ENCODE measurements at places on chromosomes 12 and 14.

GRCh38 chr14:92794547-92794941 lies 439 bp downstream of the GOLGA5 start:
- no peak for DNase-seq

GRCh38 chr12:2795291-2796186 lies 769 bp downstream of the FKBP4 start:
- peak; percentile 41 for DNase-seq

DNA sequence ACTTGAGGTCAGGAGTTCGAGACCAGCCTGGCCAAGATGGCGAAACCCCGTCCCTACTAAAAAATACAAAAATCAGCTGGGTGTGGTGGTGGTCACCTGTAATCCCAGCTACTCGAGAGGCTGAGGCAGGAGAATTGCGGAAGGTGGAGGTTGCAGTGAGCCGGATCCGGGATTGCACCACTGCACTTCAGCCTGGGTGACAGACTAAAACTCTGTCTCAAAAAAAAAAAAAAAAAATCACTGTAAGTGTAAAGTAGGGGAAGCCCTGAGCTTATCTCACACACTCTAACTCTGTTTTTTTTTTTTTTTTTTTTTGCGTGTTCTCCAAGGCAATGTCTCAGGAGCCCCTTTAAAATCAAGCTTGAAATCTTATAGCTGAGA lies 421 bp upstream of the RBMS2 start:
- DNase-seq = no peak

- no peak for DNase-seq
These were observed 38.0 kb downstream of the CCDC60 start for GRCh38 chr12:119372540-119372939.

DNA sequence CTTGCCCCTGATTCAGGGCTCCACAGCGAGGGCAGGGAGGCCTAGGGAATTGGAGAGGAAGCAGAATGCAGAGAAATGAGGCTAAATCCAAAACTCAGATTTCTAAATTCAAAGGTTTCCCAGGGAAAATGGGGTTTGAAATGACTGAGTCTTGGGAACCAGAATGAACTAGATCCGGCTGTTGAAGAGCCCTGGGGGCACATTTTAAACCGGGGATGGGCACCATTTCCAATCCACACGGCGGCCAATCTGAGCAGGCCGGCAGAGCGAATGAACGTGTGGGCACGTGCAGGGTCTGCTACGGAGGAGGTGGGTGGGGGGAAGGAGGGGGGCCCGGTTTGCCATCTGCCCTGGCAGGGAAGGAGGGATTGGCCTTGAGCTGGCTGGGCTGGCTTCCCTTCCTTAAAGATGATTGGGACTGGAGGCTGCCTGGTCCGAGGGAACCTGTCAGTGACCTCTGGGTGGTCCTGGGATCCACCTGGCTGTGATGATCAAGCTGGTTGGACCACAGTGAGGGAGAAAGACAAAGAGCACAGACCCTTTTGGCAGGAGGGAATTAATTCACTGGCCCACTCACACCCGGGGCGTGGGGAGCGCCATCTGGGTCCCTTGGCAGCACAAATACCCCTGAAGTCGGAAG lies 161.0 kb downstream of the RBM19 start:
- no peak for DNase-seq

- DNase-seq = no peak
These were observed 12.6 kb downstream of the DLK1 start for GRCh38 chr14:100739306-100739705.

DNA sequence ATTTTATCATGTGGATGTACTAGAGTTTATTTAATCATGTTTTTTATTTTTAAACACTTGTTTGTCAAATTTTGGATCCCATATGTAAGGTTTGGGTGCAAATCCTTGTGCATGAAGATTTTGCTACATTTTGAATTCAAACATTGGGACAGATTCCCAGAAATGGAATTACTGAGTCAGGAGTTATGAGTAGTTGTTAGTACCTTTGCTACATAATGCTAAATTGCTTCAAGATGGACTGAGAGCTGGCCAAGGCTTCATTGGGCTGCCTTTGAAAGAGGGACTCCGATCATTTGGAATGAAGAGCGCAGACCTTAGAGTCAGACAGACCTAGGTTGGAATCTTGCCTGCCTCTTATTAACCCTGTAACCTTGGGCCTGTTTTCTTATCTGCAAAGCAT lies 154.9 kb upstream of the PWP1 start:
- DNase-seq = no peak

DNA sequence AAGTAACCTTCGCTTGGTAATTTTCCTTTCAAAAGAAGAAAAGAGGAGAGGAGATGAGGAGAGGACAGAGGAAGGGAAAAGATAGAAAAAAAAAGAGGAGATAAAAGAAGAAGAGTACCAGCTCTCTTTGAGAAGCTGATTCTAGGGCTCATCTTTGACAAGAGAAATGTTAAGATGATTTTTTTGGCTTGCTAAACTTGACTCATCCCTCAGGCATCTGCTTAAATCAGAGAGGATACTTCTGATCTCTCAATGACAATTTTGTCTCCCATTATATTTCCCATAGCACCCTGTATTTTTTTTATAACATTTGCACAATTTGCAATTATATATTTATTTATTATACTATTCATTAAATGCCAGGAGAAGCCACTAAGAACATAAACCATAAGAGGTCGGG lies 17.1 kb downstream of the SYT1 start:
- no peak for DNase-seq

DNA sequence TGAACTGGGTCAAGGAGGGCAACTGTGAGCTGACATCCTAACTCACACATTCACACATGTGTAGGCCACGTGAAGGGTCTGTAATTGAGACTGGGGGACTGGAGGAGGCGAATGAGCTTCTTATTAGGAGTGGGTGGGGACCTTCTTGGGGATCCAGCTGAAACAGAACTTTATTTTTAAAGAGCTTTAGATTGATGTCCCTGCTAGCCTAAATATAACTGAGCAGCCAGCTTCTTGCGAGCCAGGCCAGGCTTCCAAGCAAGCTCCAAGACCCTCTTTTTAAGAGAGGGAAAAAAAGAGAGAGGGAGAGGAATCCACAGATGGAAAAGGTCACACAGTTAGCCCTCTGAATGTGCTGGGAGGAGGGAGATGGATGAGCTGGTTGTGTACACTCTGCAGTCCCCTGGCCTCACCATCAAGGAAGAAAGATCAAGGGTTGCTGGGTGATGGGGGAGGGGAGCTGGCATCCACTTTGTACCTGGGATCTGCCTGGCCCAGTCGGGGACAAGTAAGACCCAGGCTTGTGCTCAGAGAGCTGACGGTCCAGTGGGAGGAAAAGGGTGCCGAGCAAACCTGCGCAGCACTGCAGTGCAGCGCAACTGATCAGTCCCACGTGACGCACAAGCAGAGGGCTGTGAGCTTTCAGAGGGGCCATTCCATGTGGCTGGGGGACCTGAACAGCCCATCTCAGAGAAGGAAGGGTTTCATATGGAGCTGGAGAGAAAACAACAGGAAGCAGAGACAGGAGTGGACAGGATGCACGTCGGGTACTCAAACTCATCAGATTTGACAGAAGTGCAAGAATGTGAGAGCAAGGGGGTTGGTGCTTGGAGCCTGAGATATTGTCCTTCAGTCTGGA lies 154.5 kb downstream of the ZFP36L1 start:
- no peak for DNase-seq

DNA sequence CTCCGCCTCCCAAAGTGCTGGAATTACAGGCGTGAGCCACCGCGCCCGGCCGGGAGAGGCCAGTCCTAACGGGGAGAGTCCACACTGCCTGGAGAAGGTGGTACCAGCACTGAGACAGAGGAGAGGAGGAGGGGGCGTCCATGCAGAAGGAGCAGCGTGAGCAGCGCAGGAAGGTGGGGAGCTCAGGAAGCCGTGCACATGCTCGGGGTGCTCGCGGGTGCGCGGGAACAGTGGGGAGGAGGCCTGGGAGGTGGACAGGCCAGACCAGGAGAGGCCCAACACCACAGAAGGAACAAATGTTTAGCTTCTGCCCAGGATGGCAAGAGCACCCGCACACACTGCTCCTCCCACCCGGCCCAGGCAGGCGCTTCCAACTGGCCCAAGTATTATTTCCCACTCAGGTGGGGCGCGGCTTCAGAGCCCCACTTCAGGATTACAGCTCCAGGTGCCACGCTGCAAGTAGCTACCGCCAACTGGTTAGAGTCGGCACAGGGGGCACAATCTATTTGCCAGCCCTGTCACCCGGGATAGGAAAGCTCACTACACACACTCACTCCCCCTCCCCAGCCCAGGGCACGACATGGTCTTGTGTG lies 80.8 kb upstream of the BCL11B start:
- no peak for DNase-seq

DNA sequence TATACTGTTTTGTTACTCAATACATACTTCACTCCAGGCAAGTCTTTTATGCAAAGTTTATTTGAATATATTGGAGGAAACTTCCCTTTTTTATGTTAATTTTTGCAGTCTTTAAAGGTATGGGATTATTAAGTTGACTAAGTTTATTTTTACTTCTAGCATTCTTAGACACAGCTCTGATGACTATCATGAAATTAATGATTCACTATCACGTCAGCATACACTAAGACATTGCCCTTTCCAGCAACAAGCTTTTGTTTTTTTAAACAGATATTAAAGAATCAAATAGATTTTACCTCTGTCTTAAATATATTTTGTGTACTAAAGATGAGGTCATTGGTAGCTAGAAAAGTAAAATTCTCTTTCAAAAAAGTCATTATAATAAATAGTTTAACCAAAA lies 52.1 kb downstream of the DERA start:
- DNase-seq = no peak

GRCh38 chr14:51677266-51677665 lies 25.6 kb downstream of the FRMD6 start:
- no peak for DNase-seq

- DNase-seq = no peak
These were observed 1.1 kb upstream of the C14orf132 start for GRCh38 chr14:96037891-96038557.

- DNase-seq = no peak
These were observed 118.6 kb downstream of the PLXNC1 start for GRCh38 chr12:94266796-94267536.

- DNase-seq = peak; percentile 31
These were observed 128.6 kb downstream of the ZFP36L1 start for GRCh38 chr14:68664225-68664681.

GRCh38 chr12:41795910-41796309 lies 348.8 kb downstream of the GXYLT1 start:
- no peak for DNase-seq

DNA sequence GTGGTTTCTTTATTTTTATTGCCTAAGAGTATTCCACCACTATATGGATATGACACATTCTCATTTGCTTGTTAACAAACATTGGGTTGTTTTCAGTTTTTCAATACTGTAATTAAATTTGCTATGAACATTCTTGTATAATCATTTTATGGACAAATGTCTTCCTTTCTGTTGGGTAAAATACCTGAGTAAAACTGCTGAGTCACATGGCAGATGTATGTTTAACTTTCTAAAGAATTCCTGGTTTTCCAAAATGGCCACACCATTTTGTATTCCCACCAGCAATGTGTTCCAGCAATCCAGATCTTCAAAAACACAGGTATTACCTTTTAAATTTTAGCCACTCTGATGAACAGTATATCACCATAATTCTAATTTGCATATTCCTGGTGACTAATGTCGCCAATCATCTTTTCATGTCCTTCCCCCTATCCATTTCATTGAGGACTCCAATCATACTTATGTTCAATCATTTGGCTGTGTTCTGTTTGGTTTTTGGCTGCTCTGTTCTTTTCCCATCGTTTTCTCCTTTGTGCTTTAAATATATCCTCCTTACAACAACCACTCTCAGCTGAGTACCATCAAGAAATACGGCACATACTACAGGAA lies 36.0 kb downstream of the CDK17 start:
- no peak for DNase-seq

- no peak for DNase-seq
These were observed at the start of gene AQP6 for GRCh38 chr12:49972641-49973360. AQP6 (plus strand) TSS chr12:49972947; CDS start chr12:49973174, 227 bp downstream.

DNA sequence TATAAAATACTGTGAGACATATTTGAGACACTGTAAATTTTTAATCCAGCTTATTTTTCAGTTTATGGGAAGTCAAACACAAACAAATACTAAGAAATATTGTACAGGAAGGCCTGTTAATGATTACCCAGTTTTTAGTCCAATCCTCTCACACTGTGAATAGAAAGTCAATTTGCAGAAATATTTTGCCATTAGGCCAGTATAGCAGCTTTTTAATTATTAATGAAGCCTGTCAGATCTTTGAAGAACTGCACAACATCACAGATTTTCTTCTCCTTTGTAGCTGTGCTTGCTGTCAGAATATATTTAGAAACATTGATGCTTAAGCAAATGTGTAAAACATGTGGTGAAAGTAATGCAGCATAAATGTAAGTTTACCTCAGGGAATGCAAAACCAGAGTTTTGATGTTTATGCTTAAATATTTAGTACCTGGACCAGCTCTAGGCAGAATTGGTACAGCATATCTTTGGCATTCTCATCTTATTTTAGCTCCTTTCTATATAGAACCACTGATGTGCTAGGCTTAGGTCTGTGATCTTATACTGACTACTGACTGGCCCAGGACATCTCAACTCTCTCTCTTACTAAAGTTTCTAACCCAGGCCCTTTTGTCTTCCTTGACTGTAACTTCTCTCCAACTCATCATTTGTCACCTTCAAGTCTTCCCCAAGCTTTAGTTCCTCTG lies 230.8 kb upstream of the NAV3 start:
- no peak for DNase-seq

GRCh38 chr12:117966511-117966910 lies 2.3 kb downstream of the KSR2 start:
- no peak for DNase-seq

DNA sequence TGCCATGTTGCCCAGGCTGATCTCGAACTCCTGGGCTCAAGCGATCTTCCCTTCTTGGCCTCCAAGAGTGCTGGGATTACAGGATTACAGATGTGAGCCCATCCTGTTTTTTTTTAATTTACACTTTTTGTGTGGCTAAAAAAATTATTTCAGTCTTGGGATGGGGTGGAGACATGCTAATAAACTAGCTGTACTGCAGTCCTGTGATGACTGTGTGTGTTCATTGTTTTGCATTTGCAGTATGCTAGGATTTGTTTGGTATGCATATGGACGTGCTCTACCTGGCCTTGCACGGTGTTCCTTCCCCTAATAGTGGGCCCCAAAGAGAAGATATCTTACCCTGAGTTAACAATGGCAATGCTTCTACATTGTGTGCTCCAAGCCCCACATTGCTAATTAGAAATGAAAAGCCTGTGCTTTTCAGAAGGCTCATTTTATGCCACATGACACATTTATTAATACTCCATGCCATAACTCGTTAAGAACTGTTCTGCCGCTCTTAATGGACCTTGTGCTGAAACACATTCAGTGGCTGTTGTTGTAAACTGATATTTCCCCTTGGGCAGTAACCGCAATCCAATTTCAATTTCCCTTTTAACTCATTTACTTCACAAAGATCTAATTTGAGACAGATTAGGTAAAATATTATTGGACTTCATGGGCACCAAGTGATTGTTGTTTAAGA lies 86.4 kb downstream of the SCN8A start:
- no peak for DNase-seq

GRCh38 chr12:6696690-6697583 lies 3.7 kb downstream of the PIANP start:
- DNase-seq = no peak

- DNase-seq = no peak
These were observed 112.9 kb downstream of the DAAM1 start for GRCh38 chr14:59301354-59301753.

- no peak for DNase-seq
These were observed 106.7 kb upstream of the TMPO start for GRCh38 chr12:98408681-98409080.

Data from stimulated activated CD4-positive, alpha-beta T cell treated with anti-CD3 and anti-CD28 coated beads, Interleukin-15, amount 100 ng/mL, for 48 hours (primary cell).